ENCODE measurements at places on chromosomes 5 and 9.

DNA sequence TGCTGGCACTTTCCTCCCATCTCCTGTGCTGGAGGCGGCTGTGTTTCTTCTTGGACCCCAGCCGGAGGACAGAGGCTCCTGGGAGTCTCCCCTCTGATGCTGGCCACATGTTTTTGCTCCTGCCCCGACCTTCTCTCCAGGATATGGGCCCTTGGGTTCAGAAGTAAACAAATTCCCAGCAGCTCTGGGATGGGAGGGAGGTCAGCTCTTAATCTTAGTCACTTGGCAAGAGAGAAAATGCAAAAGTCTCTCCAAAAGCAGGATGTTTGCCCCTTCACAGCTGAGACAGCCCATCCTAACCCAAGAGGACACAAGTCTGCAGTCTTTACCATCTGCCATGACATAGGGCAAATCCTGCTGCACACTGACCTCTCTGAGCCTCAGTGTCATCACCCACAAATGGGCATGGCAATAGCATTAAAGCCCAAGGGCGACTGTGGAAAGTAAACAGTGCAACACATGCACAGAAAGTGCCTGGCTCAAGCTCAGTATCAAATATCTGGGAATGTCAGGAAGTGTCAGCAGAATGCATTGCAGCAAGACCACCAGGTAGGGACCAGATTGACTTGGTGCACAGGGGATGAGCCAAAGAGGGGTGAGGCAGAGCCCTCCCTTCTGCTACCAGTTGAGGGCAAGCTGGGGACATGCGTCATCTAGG lies 117.0 kb upstream of the CXCL14 start:
- no peak for DNase-seq

DNA sequence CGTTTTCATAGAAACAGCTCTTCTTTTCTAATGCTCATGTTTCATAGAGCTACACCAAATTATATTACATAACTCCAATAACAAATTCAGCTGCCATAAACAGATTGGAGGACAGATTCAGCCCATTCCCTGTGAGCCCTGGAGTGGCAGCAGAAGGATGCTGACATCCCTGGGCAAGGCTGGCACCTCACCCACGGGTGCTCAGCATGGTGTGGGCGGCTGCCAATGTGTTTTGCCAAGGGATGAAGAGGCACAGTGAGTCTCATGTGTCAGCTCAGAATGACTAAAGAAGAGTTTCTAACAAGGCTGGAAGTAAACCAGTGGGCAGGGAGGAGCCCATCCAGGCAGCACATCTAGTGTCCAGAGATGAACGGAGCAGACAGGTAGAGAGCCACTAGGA lies 127.1 kb upstream of the ICE1 start:
- DNase-seq = no peak

DNA sequence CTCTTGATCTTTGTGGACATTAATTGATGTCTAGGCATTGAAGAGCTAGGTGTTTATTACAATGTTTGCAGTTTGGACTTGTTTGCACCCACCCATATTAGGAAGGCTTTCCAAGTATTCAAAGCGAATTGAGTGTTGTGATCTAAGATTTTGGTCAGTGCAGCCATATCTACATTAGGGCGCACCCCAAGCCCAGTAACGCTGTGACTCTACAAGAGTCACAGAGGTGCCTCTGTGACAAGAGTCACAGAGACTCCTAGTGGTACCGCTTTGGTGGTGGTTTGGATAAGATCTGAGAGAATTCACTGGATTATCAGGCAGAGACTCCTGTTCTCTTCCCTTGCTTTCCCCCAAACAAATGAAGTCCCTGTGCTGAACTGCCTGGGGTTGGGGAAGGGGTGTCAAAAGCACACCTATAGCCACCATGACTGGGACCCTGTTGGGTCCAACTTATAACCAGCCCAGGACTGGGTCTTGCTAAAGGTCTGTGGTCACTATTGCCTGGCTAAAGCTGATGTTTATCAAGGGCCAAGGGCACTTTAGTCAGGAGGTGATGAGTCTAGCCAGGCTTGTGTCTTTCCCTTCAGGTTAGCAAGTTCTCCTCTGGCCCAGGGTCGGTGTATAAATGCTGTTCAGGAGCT lies 114.1 kb upstream of the RIOK2 start:
- DNase-seq = no peak

- no peak for DNase-seq
Observed at GRCh38 chr5:9544502-9545135, 1.3 kb downstream of the SEMA5A start.

GRCh38 chr9:95836072-95836471 lies 39.4 kb upstream of the ERCC6L2 start:
- DNase-seq = no peak

GRCh38 chr5:157652377-157652692 lies at the start of gene SOX30:
Gene SOX30, minus strand, starts transcription at chr5:157652438. Its CDS starts 360 bp downstream, at chr5:157652078.
- DNase-seq = no peak

DNA sequence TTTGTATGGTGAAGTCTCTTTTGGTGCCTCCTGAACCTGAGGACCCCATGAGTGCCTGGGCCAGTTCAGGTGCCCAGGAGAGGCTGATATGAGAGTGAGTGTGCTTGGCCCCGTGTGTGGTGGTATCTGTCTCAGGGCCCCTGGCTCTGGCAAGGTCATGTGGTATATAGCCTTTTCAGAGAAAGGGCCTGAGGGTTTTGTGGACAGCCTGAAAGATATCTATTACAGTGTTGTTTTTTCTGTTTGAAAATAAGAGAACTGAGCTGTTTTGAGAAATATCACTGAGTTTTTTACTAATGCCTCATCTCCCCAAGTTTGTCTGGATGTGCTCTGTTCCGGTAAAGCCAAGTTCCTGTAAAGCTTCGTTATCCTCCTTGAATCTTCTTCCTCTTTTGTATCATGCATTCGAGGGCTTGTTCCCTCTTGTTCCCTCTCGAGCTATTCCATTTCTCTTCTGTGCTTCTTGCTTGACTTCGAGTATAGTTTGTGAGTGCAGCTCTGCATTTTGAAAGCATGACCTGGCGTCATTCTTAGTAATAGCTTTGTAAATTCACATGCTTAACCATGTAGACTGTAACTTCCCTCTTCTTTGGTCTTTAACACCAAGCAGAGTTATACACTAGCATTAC lies 122.3 kb downstream of the MAST4 start:
- no peak for DNase-seq
